ENCODE measurements at places on chromosomes 4 and X.

DNA sequence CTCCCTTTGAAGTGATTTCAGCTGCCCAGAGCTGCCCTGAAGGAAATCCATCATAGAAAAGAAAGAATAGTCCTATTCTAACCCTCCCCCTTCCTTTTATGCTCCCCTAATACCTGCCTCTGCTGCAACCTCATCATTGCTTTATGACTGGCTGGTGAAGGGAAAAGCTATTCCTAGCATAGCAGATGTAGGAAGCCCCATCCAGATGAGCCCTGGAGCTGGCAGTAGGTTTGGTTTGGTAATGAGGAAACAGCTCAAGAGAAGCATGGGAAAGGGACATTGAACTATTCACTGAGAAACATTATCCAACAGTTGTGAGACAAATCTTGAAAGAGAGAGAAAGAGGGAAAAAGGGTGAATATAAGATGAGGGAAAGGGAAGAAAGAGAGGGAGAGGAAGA, 29.2 kb downstream of the ARSJ start:
- DNase-seq, result no peak

DNA sequence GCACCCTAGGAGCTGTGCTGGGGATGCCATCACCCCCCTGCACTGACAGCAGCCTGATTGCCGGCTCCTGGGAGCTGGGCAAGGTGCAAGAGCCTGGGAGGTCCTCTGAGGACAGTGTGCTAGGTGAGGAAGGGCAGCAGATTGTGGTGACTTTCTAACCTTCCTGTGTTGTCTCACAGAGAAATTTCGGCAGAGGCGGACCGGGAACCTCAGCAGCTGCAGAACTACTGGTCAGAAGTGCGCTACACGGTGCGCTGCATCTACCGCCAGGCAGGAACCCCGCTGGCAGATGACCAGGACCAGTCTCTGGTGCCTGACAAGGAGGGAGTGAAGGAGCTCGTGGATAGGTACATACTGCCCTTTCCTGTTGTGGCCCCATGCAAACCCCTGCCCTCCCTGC, 89.8 kb downstream of the FAM193A start:
- no peak for DNase-seq

- no peak for DNase-seq
Observed at GRCh38 chr4:102824398-102824797, 3.0 kb downstream of the UBE2D3 start.

DNA sequence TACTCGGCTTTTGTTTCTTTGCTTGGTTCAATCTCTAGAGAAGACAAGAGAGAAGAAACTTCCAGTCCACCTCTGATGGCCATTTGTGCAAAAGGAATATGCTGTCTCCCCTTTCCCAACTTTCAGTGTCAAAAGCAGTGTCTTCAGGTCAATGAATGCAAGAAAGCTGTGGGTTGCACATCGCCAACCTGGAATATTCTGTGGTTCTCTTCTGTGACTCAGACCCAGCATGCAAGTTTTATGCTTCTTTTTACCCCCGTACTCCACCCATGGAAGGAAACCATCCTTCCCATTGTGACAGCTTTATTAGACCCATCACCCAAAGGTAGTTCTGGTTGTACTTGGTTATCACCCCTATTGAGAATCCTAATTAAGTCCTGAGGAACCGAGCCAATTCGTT, 135.6 kb upstream of the MBNL3 start:
- no peak for DNase-seq

GRCh38 chr4:80017125-80017854, 55.7 kb downstream of the ANTXR2 start:
- no peak for DNase-seq

- no peak for DNase-seq
Observed at GRCh38 chrX:108271397-108271787, 166.8 kb downstream of the COL4A6 start.

- no peak for DNase-seq
Observed at GRCh38 chr4:179040259-179040658, 1598.0 kb upstream of the AGA start.

DNA sequence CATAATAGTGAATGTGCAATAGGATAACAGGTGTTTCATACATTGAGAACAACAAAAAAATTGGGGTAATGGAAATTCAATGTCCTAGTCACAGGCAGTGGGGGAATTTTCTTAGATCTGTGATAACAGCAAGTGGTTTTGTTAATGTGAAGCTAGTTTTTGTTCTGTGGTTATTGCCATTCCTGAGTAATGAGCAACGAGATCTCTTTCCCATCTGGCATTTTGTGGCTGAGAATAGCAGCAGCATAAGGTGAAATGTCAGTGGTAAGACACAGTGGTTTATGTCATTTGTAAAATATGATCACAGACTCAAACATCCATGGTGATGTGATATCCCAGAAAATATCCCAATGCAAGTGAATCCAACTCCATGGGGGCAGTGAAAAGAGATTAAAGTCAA, 497.5 kb downstream of the KCNIP4 start:
- DNase-seq, result no peak

GRCh38 chrX:40174001-40174853, 76.5 kb upstream of the BCOR start:
- no peak for DNase-seq

GRCh38 chr4:8391972-8392371, 48.6 kb downstream of the ACOX3 start:
- no peak for DNase-seq

GRCh38 chrX:107713203-107713542, 62.4 kb downstream of the TSC22D3 start:
- DNase-seq, result no peak

DNA sequence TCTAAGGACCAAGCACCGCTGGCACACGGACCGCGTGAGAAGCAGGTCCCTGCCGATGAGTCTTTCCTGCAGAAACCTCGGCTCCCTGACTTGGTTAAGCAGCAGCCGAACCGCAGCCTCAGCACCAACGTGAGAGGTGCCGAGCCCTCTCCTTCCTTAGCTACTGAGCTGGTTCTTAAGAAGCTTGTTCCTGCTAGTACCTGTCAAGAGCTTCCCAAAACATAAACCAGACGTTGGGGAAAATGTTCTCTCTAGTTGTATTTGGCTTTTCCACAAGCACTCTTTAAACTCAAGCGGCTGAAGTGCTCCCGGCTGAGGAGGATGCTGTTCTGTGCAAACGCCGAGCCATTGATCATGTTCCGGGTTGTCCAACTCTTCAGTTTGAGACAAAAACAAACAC, 29.3 kb upstream of the TLR3 start:
- no peak for DNase-seq

DNA sequence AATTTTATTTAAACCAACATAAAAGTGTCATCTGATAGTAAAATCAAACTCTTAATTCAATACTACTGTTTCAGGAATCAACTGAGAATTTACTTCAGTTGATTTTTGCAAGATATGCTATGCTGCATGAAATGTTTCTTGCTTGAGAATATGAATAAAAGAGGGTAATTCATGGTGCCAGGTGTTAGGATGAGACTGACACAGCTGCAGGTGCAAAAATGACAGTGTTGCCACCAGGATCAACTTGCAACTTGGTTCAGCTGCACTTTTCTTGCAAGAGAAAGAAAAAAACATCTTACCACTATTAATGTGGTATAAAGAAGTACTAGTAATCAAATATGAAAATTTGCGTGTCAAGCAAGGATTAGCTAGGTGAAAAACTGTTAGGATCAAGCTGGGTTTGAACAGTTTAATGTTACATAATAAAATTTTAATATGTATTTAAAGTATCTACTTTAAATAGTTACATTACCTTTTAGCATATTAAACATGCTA, 49.7 kb downstream of the CHIC2 start:
- no peak for DNase-seq

GRCh38 chr4:48255072-48255958, 14.3 kb downstream of the TEC start:
- DNase-seq, result no peak

DNA sequence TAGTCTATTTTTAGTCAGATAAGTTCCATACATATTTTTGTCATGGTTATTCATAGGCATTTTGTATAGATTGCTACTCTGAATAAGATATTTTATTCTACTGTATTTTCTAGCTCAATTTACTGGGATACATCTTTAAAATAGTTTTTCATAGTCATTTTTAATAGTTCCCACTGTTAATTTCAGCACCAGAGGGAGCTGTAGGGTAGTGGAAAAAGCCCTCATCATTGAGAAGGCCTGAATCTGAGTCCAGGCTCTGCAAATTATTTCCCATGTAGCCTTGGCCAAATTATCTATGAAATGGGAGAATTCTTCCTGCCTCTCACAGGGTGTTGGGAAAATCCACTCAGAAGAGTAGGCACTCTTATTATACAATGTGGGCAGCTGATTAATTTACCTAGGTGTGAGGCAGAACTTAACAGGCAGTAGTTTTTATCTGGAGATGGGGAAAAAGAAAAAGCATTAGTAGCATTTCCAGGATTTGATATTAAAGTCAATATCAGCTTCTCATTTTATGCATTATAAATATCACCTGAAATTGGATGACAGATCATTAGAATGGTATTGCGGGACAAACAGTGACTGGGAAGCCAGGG, 102.9 kb upstream of the PAQR3 start:
- DNase-seq, result no peak

DNA sequence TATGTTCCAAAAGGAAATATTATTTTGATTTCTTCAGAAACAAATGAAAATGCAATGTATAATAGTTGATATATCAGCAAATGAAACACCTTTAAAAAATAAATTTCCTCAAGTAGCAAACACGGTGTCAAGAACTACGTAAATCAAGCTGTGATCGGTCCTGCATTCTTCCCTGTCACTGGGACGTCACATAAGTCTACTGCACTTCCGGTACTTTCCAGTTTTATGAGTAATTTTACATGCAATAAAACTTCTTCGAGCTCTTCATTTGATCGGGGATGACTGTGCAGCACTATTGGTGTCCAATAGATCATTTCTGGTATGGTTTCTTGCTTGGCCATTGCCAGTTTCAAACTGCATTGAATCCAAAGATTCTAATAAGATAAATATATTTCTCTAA, 114.0 kb upstream of the VEGFC start:
- no peak for DNase-seq

GRCh38 chr4:119105605-119106004, 30.0 kb upstream of the MYOZ2 start:
- no peak for DNase-seq

GRCh38 chrX:37745835-37746217, 34.0 kb upstream of the CYBB start:
- no peak for DNase-seq

DNA sequence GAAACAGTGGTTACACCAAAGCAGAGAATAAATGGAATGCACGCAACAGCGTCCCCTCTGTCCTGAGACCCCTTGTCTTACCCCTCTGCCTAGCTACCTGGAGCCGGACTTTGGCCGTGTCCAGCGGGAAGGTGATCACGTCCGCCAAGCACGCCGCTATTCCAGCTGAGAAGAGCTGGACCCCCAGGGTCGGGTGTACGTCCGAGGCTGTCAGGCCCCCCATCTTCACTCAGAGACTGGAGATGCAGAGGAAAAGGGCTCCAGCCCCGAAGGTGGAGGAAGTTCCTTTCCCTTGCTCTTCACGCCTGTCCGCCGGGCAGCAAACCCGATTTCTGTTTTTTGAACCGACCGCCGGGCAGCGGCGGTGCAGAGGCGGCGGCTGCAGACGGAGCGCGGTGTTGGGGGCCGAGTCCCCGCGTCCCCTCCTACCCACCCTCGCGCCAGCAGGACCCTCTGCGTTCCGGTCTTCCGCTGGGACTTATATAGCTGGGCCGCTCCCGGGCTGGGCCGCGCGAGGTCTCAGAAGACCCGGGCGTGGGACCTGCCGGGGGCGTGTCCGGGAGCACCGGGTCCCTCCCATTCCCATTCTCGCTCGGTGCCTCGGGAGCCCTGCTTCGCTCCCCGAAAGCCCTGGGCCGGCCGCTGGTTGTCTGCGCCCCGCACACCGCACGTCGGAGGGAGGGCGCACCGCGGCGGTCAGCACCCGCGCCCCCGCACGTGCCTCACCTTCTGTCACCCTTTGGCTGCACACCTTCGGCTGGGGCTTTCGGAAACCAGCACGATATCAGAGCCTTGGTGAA, at the start of gene UCP1:
Gene UCP1 (minus strand): TSS at position 455 of the 800 bp plus-strand sequence. CDS start 232 bp downstream, at position 223.
- no peak for DNase-seq

- no peak for DNase-seq
Observed at GRCh38 chr4:152458801-152459302, 77.0 kb downstream of the FBXW7 start.

DNA sequence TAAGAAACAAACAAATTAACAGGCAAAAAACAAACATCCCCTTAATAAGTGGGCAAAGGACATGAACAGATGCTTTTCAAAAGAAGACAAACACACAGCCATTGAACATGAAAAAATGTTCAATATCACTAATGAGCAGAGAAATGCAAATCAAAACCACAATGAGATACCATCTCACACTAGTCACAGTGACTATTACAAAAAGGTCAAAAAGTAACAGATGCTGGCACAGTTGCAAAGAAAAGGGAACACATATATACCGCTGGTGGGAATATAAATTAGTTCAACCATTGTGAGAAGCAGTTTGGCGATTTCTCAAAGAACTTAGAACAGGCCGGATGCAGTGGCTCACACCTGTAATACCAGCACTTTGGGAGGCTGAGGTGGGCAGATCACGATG, 146.1 kb upstream of the NEIL3 start:
- no peak for DNase-seq

GRCh38 chr4:11116940-11117339, 311.8 kb downstream of the HS3ST1 start:
- DNase-seq, result no peak
